ENCODE measurements at places on chromosomes 13 and 19.

DNA sequence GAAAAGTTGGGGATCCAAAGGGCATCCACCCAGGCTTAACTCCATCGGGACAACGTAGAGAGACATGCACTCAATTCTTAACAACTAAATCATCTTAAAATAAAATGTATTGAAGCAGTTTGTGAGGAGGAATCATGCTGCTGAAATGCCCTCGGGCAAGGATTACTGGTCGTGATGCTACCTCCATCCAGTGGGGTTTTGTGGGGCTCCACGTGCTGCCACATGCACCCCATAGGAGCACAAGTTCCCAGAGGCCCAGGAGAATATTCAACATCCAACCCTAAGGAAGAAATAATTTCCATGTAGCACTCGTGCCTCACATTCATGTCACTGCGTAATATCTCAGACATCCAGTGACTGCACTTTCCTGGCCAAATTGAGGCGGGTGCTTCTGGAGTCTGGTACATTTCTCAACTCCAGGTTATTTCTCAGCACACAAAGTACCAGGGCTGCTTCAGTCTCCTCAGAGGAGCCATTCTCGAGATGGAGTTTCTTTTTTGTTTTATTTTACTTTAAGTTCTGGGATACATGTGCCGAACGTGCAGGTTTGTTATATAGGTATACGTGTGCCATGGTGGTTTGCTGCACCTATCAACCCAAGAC, 429.8 kb downstream of the FOXO1 start:
- DNase-seq: peak; percentile 80

DNA sequence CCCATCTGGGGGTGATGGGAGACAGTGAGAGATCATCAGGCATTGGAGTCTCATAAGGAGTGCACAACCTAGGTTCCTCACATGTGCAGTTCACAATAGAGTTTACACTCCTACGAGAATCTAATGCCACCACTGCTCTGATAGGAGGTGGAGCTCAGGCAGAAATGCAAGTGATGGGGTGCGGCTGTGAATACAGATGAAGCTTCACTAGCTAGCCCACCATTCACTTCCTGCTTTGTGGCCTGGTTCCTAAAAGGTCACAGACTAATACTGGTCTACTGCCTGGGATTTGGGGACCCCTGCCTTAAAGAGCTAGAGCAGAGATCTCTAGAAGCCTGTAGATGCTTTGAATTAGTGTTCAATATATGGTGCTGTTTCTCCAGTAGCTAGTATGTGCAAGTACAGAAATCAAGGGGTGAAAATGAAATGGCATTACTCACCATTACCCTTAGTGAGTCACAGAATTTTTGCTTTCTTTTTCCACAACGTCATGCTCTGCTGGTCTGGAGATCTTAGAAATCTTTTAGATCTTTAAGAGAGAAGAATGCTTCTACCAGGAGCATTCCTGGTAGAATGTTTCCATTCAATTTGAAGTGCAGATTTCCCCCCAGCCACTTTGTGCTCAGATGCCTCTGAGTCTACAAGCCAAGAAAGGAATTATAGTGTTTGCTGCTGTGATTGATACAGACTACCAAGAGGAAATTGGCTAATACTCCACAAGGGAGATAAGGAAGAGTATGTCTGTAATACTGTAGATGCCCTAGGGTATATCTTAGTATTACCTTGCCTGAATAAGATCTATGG, 2301.2 kb downstream of the PCDH9 start:
- peak; percentile 77 for DNase-seq

GRCh38 chr13:95896301-95896700, 156.9 kb downstream of the UGGT2 start:
- DNase-seq: peak; percentile 69

DNA sequence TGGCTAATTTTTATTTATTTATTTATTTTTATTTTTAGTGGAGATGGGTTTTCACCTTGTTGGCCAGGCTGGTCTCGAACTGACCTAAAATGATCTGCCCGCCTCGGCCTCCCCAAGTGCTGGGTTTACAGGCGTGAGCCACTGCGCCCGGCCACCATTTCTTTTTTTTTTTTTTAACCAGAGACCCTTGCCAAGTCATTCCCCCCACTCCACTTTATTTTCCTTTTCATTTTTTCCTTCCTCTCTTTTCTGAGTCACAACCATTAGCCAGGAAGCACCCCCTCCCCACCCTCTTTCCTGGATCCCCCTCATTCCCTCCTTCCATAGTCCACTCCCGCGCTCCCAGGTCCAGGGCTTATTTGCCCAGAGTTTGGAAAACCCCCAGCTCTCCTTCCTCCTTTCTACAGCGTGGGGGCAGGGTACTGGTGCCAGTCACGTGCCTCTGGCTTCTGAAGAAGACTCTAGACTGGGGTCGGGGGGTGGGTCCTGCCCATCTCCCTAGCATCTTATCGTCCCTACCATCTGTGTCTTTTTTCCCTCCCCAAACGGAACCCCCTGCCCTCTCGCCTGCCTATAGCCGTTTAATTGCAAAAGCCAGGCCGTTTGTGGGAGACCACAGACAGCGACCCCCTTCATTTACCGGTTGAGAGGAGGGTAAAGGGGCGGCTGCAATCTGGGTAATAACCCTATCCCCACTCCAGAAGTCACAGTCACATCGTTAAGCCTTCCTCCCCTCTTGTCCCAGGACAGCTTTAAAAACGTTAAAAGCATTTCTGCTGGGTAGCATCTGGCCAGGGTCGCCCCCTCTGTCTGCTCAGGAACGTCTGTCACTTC, 1.1 kb upstream of the CALR start:
- no peak for DNase-seq

DNA sequence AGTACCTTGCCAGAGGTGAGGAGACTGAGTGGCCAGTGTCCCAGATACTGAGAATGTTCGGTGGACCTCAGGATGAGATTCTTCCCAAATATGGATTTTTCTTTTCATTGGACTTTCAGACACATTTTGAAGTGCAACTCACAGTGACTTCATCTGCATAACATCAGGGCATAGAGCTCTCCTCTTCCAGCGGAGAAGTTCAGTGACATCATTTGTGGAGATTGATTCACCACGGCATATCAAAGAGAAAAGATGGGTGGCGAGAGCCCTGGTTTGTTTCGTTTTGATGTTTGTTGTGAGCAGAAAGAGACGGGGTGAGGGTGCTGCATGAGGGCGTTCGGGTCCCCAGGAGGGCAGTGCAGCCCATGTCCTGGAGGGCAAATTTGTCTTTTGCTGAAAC, 120.1 kb upstream of the GPR12 start:
- DNase-seq: no peak

DNA sequence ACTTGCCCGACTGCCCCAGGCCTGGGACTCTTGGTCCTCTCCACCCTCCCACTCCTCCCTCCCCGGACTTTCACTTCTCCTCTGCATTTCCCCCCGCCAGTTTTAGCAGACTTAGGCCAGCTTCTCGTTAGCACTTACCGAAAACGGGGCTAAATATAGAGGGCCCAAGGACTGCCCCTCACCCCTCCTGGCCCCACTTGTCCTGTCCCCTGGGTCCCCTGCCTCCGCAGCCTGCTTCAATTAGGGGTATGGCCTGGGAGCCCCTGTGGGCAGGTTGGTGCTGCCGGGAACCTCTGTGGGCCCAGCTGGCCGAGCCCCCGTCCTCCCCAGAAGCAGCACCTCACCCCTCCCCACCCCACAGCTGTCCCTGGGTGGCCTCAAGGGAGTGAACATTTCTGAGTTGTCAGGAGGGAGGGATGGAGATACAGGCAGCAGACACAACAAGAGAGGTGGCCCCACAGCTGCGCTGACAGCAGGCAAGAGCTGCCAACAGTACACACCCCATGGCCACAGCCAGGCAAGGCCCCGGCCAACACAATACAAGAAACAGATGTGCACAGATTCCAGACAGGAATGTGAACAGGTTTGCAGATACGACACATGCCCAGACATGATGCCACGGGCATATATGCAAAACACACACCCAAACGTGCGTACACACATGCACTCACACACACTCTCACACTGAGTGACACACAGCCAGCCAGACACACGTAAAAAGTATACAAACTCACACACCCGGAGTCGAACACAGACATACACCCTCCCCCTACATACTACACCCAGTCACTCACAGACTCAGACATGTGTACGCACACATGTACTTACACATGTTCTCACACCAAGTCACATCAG, 2.6 kb downstream of the POU2F2 start:
- DNase-seq: peak; percentile 86

DNA sequence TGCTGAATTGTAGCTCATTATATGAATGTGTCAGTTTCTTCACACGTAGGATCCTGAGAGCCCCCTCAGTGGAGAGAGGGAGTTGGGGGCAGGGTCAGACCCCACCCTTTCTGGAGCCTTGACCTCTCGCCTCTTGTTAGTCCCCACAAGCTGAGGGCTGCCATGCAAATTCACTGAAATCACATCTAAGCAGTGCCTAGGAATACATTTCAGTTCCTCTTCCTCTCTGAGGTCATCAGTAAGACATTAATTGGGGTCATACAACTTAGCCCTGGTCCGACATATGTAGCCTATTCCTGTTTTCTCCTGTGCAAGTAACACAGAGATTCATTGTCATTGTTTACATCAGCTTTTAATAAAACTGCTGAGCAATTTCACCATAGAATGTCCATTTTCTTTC, 30.0 kb downstream of the MYO9B start:
- DNase-seq: no peak

GRCh38 chr19:40614622-40615411, 13.6 kb downstream of the LTBP4 start:
- peak; percentile 95 for DNase-seq

- no peak for DNase-seq
These were observed 213.5 kb downstream of the DLEU7 start for GRCh38 chr13:50629966-50630365.

DNA sequence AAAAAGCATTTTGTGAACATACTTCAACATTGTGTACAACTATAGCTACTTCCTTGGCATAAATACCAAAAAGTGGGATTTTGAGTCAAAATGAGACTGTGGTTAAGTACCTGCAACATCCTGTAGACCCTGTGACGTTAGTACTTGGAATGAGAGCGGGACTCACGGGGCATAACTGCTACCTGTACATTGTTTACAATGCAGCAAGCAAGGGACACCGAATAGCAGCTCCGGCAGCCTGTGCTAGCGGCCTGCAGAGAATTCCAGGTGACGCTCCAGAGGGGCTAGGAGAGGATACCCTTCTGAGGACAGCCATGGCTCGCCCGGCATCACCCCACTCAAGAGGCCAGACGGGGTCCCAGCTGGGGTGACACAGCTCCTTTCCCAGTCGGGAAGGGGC, 824 bp upstream of the ZNF331 start:
- DNase-seq: no peak

DNA sequence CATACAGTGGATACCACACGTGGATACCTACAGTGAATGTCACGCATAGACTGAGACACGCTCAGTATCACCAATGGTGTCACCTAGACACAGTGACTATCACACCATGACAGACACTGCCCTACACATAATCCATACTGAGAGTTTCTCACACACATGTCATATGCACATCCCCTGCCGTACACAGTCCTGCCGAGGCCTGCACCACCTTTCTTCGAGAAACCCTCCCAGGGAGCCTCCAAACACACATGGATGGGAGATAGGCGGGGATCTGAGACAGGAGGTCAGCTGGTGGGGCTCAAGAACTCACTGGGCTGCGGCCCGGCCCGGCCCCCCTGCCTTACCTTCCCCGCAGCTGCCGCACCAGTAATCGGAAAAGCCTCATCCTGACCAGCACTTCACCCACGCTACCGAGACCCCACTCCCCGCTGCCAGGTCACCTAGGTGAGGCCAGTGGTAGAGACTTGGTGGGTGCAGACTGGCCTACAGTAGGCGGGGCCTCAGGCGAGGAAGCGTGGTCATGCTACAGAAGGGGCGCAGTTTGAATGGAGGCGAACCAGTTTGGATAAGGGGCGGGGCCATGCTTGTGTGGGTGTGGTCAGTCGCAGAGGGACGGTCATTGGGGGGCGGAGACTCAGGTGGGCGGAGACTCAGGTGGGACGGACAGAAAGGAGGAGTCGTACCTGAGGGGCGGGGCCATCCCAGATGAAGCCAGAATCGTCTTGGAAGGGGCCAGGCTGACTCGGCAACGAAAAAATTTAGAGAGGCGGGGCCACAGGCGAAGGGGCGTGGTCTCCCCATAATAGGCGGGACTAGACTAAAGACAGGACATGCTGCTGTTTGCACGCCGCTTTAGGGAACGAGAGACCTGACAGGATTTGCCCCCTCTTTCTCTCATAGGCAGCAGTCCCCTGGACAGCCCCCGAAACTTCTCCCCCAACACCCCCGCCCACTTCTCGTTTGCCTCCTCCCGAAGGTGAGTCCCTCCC, 2.1 kb downstream of the MAST1 start:
- peak; percentile 50 for DNase-seq
